ENCODE measurements at places on chromosomes 16 and 17. TPM values are rescaled to one million over a fixed set of nuclear protein-coding genes. Genes with fewer than 3 reads are reported as not detected.

DNA sequence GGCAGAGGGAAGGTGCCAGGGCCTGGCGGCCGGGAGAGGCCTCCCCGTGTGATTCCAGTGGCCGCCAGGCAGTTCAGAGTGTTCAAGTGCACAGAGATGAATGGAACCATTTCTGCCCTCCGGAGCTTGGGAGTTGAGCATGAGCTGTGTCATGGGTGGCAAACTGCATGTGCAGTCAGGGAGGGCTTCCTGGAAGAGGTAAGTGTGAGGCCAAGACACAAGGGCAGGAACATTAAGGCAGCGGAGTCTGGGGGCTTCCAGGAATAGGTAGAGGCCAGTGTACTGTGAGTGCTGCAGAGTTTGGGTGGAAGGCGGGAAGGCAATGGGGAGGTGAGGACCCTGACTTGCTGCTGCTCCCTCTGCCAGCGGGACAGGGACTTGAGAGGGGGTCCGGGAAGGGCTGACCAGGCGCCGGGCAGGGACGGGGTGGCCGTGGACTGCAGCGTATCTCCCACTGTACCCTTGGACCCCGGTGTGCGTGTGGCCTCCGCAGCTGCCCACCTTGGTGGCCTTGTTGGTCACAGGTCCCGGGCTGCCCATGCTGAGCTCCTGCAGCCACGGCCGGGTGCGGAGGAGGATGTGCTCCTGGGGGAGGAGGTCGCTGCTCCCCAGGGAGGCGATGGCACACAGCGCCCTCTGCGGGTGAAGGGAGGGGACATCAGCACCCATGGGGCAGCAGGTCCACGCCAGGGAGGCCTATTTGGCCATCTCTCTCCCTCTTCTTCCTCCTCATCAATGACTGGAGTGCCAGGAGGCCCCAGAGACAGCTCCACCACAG, 7.5 kb upstream of the CEP131 start:
- no peaks in the 10 kb centered on the region for H3K27me3 ChIP-seq
- no peak for DNase-seq
- H3K4me1 ChIP-seq: no peaks in the 10 kb centered on the region
- H3K36me3 ChIP-seq: peaks cover 69% of the 10 kb centered on the region

DNA sequence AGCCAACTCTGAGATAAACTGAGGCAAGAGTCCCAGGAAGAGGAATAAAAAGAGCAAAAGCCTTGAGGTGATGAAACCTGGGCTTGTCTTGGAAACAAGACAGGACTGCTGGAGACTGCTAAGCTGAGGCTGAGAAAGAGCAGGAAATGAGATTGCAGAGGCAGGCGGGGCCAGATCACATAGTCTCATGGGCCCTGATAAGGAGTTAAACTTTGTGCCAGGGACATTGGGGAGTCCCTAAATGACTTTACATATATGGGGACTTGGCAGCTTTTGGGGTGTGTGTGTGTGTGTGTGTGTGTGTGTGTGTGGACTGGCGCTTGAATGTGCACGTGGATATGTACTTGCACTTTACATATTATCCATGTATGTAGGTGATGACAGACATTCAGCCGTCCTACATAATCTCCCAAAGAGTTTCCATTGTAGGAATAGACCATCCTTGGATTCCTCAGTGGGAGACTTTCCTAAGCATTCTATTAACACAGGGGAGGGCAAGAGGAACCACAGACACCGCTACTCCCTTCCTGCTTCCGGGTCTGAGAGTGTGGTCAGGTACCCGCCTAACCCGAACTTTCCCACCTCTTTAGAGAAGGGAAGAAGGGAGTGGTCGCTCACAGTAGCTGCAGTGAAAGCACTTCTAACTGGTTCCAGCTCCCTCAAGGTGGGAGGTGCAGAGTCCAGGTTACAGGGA, 123.1 kb downstream of the LYRM1 start:
- no peak overlapping the region for H3K27ac ChIP-seq
- H3K4me3 ChIP-seq: no peak overlapping the region
- no peaks in the 10 kb centered on the region for H3K27me3 ChIP-seq
- no peaks in the 10 kb centered on the region for H3K4me1 ChIP-seq

GRCh38 chr16:80803339-80804055, 901 bp downstream of the CDYL2 start:
- peak; percentile 53 for DNase-seq
- no peaks in the 10 kb centered on the region for H3K27me3 ChIP-seq
- H3K36me3 ChIP-seq: no peaks in the 10 kb centered on the region
- peaks cover 5% of the 10 kb centered on the region for H3K4me1 ChIP-seq
- H3K4me3 ChIP-seq: peak overlapping the region; percentile 46

- no peak overlapping the region for H3K4me3 ChIP-seq
- no peak for DNase-seq
- no peaks in the 10 kb centered on the region for H3K4me1 ChIP-seq
- H3K36me3 ChIP-seq: no peaks in the 10 kb centered on the region
- no peaks in the 10 kb centered on the region for H3K27me3 ChIP-seq
- no peak overlapping the region for H3K27ac ChIP-seq
Observed at GRCh38 chr17:69018022-69018615, 42.6 kb downstream of the ABCA9 start.

Gene GAST
- not detected for total RNA-seq
